ENCODE measurements at places on chromosomes 16 and 17.

- DNase-seq: no peak
Measured at GRCh38 chr16:29975811-29976511, 2.3 kb downstream of the TAOK2 start.

GRCh38 chr17:60390186-60390585 lies 1.7 kb downstream of the USP32 start:
- no peak for DNase-seq

GRCh38 chr17:74477411-74477810 lies 11.0 kb downstream of the CD300A start:
- DNase-seq: no peak

DNA sequence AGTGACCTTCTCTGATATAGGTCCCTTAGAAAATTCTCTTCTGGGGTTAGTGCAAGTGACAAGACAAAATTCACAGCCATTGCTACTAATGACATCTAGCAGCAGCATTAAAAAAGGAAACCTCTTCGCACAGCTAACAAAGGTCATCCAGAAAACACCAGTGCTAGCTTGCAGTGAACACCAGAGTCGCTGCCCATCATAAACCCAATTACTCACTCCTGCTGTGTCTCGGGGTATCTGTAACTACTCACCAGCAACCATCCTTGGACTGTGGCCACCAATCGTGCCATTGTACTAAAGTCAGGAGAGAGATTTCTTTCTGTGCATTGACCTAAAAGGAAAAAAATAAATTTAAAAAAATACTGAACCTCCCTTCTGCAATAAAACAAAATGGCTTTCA lies 1494.7 kb upstream of the CDH8 start:
- no peak for DNase-seq

GRCh38 chr16:74651841-74652240 lies 14.8 kb downstream of the RFWD3 start:
- no peak for DNase-seq

DNA sequence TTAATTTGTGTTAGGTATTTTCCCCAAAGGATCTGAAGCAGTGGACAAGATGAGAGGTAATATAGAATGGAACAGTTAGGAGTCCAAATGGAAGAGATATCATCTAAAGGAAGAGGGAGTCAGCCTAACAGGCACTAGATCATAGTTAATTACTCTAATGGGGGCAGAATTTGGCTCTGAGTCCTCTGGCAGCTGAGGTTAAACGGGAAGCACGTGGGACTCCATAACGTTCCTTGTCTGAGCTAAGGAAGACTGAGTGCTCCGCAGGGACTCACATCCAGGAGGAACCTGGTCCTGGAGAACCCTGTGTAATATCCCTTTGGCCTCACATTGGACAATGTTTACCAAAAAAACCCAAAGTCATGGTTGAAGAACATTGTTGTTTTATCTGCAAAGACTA lies 46.6 kb upstream of the TEX2 start:
- no peak for DNase-seq

DNA sequence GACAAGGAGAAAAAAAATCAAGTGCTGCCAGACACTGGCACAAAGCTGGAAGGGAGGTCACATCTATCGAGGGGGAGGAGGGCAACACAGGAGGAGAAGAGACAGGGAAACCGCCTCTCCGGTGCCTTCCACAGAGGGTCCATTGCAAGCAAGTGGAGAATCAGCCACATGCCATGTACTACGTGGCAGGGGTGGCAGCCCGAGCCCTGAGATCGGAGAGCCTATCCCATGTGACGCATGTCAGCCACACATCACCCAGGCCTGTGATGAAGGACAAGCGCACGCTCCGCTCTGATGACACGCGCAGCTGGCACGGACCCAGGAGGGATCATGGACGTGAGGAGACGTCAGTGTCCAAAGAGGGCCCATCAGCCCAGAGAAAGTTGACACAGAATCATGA lies 30.1 kb downstream of the ADCY9 start:
- no peak for DNase-seq

DNA sequence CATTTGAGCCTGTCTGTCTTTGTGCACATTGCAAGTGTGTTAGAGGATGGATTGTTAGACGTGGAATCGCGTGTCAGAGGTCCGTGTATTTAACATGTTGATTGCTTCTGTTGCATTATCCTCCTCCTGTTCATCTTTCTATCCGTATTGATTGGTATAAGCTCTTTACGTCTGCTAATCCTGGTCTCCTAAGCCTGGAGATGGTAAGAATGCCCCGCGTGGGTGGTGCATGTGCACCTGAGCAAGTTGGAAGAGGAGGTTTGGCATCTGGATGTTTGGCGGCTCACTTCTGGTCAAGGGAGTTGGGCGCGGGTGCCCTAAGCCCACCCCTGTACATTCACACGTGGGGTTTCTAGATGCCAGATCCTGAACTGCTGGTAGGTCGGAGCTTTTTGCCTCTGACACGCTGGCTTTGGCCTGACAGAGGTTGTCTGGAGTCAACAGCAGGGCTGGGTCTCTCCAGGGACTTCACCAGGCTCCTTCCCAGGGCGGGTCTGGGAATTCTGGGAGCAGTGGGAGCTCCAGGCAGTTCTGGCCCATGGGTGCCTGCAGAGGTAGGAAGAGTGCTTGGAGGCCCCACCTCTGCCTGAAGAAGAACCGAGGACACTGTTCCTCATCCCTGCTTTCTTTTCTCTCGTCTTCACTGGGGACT lies 107.3 kb downstream of the OR1D5 start:
- DNase-seq: peak; percentile 39

- no peak for DNase-seq
Measured at GRCh38 chr16:28917095-28917494, 7.9 kb downstream of the RABEP2 start.

GRCh38 chr17:77502626-77503292 lies 362.0 kb downstream of the SEC14L1 start:
- no peak for DNase-seq

DNA sequence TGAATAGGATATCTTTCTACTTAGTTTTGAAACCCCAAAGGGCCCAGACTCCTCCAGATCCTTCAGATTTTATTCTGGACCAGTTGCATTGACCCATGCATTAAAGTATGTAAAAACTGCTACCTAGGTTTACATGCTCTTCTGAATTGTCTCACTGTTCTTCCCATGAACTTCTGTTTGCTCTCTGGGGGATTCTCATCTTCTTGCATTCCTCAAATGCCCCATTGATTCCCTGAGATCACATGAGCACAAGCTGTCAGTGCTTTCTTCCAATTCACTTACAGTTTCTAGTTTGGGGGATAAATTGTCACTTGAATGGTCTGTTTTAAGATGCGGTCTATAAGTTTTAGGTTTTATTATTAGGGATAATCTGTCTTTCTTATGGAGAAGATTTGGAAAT lies 188.9 kb upstream of the KIF2B start:
- DNase-seq: no peak

DNA sequence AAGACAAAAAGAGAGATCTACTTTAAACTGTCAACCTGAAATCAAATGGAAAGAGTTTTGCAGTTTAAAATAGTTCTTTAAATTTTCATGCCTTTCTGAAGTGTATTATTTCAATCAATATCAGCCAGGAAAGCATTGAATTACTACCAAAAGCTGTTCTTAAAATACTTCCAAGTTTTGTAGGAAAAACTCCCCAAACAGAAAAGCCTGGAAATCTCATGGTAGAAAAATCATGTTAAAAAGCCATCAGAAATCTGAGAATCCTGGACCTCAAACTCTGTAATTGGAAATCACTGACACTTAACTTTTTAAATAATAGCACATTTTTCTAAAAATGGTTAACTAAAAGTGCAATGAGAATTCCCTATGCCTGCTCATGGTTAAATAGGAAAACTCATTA lies 63.3 kb upstream of the CNTNAP4 start:
- DNase-seq: no peak

GRCh38 chr16:9039210-9039609 lies 52.2 kb upstream of the HAPSTR1 start:
- no peak for DNase-seq

Measured in HT-29 (cell line).